ENCODE measurements at places on chromosomes 12 and 14.

- no peak for DNase-seq
Measured at GRCh38 chr12:77746096-77746495, 84.6 kb upstream of the NAV3 start.

GRCh38 chr12:45039757-45040156, 11.1 kb downstream of the DBX2 start:
- no peak for DNase-seq

- no peak for DNase-seq
Measured at GRCh38 chr12:92357584-92358261, 212.1 kb upstream of the BTG1 start.

- DNase-seq: no peak
Measured at GRCh38 chr12:109744986-109745942, 31.6 kb downstream of the FAM222A start.

- DNase-seq: no peak
Measured at GRCh38 chr12:130227641-130228040, 65.4 kb downstream of the FZD10 start.

DNA sequence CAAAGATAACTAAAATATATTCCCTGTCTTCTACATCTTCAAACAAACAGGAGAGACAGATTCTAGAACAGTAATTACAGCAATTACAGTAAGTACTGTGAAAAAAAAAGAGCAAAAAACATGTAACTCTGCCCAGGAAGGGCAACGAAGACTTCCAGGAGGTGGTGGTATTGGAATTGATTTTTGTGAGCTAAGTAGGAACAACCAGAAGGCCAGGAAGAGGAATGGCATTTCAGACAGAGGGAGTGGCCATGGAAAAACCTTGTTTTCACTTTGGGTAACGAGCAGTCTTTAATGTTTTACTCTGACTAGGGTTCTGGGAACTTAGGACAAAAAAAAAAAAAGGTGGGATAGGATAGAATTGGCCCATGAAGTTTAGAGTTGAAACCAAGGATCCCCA, 196.3 kb upstream of the PLEKHG7 start:
- DNase-seq: no peak

- no peak for DNase-seq
Measured at GRCh38 chr12:14896521-14897169, 11.0 kb upstream of the MGP start.

GRCh38 chr12:32302218-32303173, 96.9 kb upstream of the FGD4 start:
- DNase-seq: peak; percentile 58

DNA sequence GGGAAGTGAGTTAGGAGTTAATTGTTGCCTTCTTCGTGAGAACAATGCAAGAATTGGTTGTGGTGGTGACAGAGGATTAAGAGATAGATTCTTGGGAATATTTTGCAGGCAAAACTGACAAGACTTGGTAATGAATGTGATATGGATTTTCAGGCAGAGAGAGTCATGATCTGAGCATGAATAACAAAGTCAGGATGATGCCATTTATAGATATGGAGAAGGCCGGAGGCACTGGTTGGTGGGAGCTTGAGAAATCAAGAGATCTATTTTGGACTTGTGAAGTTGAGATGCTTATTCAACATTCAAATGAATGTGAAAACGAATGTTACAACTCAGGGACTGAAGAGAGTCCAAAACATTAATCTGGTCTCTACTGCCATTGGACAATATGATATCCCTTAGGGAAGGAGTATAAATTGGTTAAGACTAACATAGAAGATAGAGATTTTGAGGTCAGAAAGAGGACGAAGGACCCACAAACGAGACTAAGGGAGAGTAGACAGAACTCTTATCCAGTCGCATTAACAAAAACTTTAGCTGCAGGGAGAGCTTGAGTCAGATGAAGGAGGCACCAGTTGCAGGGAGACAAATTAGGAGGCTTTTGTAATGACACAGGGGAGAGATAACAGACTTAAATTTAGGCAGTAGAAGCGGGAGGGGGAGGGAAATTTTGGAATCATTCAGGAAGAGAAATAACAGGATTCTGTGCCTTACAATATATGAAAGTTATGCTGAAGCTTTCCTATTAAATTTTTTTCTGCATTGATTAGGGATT, 1090.6 kb downstream of the GALC start:
- no peak for DNase-seq

GRCh38 chr12:25190793-25191192, 4.2 kb downstream of the DNAI7 start:
- no peak for DNase-seq

- DNase-seq: no peak
Measured at GRCh38 chr12:87234898-87235297, 794.3 kb downstream of the C12orf50 start.

GRCh38 chr14:95679148-95679815, 6.9 kb upstream of the TCL1B start:
- peak; percentile 8 for DNase-seq

DNA sequence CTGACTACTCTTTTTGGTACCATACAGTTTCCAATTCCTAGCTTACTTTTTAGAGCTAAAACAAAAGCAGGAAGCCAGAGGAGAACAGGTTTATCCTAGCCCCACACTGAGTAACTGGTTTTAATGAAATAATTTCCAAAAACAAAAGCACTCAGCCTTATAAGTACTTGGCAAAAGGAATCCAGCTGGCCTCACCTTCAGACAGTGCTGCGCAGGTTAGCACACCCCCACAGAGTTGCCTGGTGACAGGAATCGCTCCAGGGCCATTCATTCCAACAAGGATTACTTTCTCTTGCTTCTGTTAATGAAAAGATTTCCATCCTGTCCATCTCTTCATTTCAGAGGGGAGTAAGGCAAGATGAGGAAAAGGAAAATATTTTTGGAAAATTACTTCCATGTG, 84.6 kb downstream of the SCFD1 start:
- DNase-seq: no peak

DNA sequence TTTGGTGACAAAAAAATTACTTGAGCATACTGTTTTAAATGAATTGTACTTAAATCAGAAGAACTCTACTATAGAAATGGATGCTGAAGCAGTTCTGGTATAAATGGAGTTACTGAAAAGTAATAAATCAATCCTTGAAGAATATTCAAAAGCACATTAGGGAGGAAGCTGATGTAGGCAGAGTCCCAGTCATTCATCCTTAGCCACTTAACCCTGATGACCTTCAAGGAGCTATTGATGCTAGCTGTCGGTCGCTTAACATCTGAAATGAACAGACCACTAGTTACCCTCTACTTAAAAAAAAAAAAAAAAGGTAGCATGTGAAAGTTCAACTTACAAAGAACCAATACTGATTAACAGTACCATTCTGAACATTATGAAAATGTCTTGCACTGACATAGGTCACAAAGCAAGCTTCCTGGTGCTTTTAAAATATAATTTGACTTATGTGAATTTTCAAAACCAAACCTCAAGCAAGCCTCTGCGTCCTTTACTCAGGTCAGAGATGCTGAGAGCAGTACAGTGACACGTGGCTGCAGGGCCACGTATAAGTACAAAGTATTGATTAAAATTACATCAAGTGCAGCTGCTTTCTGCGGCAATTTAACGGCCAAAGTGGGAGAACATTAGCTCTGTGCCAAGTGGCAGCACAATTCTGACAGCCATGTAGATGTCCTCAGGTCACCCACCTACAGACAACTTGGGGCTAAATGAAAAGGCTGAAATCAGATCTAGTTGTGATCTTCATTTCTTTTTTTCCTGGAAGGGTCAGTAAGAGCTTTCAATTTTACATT, 18.1 kb downstream of the PPM1H start:
- no peak for DNase-seq

GRCh38 chr12:128581321-128581761, 242.4 kb downstream of the SLC15A4 start:
- DNase-seq: no peak

GRCh38 chr12:59886131-59886733, 290.4 kb downstream of the SLC16A7 start:
- no peak for DNase-seq

GRCh38 chr14:75738192-75738591, 77.1 kb downstream of the TTLL5 start:
- DNase-seq: no peak

All from RKO (cell line).